NCI-H2029 (cell line): ENCODE measurements at places on chromosomes 1 and 21.

- DNase-seq, result no peak
Observed at GRCh38 chr1:31396633-31397351, 16.2 kb upstream of the SERINC2 start.

DNA sequence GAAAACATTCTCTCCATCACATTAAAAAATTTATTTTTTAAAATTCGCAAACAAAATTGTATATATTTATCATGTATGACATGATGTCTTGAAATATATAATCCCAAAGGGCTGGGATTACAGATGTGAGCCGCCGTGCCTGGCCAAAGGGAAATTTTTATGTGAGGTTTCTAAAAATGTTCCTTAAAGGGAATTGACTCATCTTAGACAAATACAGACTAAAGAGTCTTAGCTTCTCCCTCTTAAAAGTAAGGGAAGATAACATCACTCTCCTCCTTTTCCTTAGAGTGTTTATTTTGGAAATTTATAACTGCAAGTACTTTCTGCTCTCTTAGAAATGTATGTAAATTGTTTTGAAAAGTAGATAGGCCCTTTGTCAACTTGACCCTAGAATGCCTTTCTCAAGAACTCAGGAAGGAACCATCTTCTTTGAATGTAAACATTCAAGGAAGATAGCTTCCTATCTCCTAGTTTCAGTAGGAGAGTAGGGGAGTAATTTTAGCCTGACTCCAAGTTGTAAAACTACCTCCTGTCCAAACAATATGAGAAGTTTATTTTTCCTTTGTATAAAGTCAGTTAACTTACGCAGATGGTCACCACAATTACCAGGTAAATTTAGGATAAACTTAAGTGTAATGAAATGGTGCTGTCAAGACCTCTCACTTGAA is 59.5 kb downstream of the C21orf91 start:
- no peak for DNase-seq

- no peak for DNase-seq
Observed at GRCh38 chr1:184823080-184823479, 68.4 kb upstream of the EDEM3 start.

DNA sequence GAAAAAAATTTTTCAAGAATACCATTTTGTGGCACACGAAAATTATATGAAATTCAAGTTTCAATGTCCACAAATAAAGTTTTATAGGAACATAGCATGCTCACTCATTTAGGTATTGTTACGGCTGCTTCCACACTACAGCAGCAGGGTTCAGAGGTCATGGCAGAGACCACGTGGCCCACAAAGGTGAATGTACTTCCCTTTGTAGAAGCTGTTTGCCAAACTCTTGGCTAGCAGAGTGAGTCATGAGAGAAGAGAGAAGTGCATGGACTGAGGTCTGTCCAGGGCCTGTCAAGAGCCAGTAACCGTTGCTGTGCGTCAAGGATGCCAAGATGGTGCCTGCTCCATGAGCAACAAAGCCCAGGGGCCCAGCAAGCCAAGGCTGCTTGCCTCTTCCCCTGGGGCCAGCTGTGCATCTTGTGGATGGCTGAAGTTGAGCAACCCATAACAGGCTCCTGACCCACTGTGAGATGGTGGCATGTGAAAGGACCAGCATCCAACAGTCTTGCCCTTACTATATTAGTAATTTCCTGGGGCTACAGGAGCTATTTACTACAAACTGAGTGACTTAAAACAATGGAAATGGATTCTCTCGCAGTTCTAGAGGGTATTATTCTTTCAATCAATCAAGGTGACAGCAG is 64.8 kb upstream of the ATP5PO start:
- no peak for DNase-seq

DNA sequence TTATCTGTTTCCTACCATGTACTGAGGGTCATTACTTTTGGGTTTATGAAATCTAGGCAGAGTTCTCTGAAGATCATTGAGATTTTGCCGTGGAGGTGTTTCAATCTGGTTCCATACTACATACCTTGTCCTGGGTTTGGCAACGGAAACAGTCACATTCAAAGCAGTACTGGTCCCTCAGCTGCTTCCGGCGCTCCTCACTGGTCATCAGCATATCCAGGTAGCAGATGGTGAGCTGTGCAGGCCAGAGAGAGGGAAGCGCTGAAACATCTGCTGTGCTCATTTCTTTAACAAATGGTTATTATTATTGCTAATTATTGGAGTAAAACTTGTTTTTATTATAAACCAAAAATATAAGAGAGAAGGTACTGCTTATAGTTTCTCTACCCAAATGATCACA is 591.7 kb downstream of the SMYD3 start:
- no peak for DNase-seq

GRCh38 chr1:28123461-28123961 is 35.1 kb upstream of the EYA3 start:
- no peak for DNase-seq

GRCh38 chr21:31713973-31714740 is 17.8 kb downstream of the SCAF4 start:
- no peak for DNase-seq

GRCh38 chr1:87730274-87731216 is 401.9 kb downstream of the LMO4 start:
- DNase-seq, result no peak

- no peak for DNase-seq
Observed at GRCh38 chr1:10965546-10966226, 46.8 kb upstream of the TARDBP start.

GRCh38 chr1:235888119-235888643 is 21.5 kb upstream of the LYST start:
- no peak for DNase-seq

- no peak for DNase-seq
Observed at GRCh38 chr1:52059321-52059720, 3.2 kb downstream of the BTF3L4 start.

GRCh38 chr21:32930673-32931072 is 95.1 kb upstream of the OLIG2 start:
- no peak for DNase-seq

DNA sequence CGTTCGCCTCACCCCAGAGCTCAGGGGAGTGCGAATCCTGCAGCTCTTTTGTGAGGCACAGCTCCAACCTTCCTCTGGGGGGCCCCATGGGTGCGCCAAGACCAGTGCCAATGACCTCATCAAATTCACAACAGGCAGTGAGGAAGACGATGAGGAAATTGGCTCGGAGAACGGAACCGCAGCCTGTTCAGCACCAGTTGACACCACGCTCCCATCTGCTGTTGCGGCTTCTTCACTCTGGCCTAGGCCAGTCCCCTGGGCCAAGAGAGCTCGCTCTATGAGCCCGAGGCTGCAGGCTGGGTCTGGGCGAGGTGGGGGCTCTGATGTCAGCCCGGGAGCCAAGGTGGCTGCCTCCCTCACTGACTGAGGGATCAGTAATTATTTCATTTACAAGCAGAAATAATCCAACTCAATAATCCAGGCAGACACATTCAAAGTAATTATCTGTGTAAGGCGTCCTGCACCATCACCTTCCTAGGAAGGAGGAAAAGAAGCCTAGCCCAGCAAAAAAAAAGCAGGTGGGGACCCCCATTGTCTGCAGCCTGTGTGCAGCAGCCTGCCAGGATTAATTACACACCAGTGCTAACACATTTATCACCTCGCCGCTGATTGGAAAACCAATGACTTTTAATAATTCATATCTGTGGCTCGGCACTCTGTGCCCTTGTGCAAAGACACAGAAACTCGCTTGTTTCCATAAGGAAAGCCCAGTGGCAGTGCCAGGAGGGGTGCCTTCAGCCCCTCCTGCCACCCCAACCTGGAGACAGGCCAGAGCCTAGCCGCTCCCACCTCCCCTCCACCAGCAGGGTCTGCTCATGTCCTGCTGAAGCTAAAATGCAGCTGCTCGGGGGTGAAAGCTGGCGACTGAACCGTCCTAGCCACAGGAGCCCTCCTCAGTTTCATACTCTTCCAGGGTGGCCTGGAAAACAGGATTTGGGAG is 1.9 kb downstream of the PLEKHA6 start:
- DNase-seq, result no peak
